ENCODE measurements at places on chromosomes 7 and 10.

DNA sequence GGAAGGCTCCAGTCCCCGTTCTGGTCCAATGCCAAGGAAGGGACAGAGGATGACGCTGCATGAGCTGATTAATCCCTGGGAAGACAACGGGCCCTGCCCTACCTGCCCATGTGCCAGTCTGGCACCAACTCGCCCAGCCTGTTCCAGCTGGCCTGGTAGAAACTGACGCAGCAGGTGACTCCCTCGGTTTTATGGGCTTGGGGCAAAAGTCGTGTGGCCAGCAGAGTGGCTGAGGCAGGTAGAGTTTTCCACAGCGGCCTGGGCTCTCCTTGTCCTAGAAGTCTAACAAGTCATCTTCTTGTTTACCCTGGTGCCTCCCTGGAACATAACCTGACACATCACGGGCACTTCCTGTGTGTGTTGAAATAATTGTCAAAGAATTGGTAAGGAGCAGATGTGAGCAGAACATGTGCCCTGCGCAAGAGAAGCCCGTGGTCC lies 20.4 kb upstream of the LMTK2 start:
- DNase-seq = no peak

DNA sequence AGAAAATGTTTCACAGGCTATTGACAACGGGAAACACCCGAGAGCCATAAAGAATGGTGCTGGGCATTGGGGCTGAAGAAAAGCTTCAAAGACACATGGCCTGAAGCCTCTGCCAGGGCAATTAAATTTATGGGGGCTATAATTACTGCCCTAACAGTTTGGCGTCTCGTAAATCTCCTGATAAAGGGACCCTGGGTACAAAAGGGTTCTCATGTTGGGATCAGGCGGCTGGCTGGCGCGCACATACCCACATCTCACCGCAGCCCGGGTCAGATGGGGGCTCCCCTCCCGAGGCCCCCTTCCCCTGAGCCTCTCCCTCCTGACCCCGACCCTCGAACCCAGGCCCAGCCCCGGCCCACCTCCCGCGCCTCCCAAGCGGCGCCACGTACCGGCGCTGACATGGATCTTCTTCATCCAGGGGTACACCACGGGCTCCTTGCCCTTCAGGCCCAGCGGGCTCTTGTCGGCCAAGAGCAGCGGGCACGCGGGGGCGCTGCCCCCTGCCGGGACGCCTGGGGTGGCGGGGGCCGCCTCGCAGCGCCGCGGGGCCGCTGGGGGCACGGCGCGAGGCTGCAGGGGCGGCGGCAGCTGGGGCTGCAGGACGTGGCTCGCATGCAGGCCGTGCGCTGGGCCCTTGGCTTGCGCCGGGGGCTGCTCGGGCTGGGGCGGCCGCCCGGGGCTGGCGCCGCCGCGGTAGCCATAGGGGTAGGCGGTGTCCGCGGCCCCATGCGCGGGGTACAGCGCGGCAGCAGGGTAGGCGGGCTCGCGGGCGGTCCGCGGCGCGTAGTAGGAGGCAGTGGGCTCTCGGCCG lies 623 bp downstream of the HOXA4 start:
- DNase-seq = no peak

- no peak for DNase-seq
These were observed 138.1 kb downstream of the EMX2 start for GRCh38 chr10:117680601-117681000.

DNA sequence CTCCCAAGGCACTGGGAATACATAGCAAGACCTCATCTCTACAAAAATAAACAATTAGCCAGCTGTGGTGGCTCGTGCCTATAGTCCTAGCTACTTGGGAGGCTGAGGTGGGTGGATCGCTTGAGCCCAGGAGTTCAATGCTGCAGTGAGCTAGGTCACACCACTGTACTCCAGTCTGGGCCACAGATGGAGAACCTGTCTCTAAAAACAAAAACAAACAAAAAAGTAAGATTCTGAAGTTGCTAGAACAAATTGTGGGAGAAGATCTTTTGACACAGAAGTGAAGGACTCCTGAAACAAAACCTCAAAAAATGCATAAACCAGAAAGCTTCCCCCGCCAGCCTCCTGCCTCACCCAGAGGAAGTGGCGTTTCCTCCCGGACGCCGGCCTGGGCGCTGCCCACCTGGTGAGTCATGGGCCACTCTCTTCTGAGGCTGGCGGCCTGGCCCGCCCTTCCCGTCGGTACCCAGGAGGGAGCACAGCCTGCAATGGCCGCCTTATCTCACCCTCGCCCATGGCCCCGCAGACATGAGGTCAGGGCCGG lies 25.4 kb upstream of the ELN start:
- peak; percentile 70 for DNase-seq

DNA sequence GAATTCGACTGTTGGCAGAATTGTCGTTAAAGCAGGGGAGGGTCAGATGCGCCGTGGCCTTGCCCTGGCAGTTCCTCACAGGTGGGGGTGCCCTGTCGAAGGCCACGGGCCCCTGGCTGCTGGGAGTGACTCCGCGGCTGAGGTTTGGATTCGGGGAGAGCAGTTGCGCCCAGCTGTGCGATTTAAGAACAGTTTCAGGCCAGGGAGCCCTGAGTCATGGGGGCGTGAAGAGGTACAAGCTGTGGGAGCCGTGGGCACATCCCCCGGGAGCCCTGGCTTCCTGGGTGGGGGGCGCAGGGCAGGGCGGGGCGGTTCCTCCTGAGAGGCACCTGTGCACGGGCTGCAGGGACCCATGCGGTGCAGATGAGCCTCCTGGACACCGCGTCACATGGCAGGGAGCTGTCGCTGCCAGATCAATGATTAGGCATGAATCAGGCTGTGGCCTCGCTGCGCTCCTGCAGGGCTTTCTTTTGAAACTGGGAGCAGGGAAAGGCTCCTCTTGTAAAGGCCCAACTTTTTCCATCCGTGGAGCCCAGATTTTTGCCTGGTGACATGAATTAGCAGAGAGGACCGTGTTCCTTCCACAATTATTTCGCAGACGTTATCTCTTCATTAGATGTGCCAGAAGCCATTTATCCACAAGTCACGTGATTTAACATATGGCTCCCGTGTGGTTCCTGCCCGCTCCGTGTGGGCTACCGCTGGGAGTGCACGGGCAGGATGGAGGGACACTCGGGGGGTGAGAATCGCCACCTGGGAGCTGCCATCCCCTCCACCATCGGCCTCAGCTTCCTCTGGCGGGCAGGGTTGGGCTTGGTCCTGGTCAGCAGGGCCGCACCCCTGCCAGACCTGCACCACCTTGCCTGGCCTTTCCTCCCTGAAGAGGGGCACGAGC lies 918 bp downstream of the PWWP2B start:
- DNase-seq = peak; percentile 41

GRCh38 chr10:118997379-118997778 lies 32.1 kb upstream of the NANOS1 start:
- DNase-seq = no peak

DNA sequence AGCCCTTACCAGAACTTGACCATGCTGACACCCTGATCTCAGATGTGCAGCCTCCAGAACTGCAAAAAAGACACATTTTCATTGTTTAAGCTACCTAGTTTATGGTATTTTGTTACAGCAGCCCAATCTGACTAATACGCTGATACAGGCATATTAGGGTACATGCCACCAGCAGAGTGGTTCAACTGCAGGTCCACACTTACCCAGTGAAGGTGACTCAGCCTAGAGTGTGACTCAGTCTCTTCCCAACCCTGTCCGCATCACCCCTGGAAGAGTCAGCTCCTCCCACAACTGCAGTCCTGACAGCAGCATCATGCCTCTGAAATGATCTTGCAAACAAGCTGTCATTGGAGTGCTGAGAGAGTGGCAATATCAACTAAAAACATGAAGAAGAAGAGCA lies 30.8 kb upstream of the GOT1 start:
- DNase-seq = no peak
